Gastroesophageal sphincter (tissue), 4 donors: ENCODE measurements at places on chromosomes 3 and 15. TPM values are rescaled to one million over a fixed set of nuclear protein-coding genes. Genes with fewer than 3 reads are reported as not detected.

DNA sequence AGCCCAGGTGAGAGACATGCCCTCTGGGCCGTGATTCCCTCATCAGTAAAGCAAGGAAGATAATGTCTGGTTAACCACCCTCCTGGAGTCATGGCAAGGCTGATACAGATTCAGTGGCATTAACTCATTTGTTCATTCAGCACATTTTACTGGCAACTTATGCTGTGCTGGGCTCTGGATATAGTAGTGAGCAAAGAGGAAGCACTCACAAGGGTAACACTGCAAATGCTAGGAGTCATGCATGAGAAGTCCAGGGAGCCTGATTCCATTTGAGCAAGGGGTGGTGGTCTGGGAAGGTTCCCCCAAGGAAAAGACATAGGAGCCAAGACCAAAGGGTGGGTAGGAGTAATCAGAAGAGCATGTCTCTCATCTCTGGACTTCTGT lies 50.2 kb downstream of the SMAD3 start:
- no peak overlapping the region for H3K4me3 ChIP-seq
- no peak overlapping the region for H3K27ac ChIP-seq
- no peak for ATAC-seq
- peaks cover 48% of the 10 kb centered on the region for H3K4me1 ChIP-seq
- H3K27me3 ChIP-seq: no peaks in the 10 kb centered on the region
- H3K36me3 ChIP-seq: no peaks in the 10 kb centered on the region

DNA sequence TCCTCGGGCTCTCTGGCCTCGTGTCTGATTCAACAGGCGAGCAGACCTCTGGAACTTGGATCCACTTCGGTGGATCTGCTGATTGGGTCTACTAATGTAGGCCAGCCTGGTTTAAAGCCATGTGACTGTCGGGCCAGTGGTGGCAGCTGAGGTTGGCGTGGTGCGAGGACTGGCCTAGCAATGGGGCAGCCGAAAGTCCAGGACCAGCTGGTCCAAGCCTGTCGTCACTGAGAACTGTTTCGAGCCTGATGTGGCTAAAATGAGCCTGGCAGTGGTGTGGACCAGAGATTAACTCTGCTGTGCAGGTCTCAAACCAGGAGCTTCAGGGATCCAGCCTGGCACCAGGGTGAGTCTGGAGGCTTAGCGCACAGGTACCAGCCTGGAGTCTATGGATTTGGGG lies 56.4 kb upstream of the ROBO1 start:
- no peak for ATAC-seq
- no peaks in the 10 kb centered on the region for H3K27me3 ChIP-seq
- H3K4me1 ChIP-seq: no peaks in the 10 kb centered on the region
- H3K4me3 ChIP-seq: no peak overlapping the region
- H3K36me3 ChIP-seq: no peaks in the 10 kb centered on the region

DNA sequence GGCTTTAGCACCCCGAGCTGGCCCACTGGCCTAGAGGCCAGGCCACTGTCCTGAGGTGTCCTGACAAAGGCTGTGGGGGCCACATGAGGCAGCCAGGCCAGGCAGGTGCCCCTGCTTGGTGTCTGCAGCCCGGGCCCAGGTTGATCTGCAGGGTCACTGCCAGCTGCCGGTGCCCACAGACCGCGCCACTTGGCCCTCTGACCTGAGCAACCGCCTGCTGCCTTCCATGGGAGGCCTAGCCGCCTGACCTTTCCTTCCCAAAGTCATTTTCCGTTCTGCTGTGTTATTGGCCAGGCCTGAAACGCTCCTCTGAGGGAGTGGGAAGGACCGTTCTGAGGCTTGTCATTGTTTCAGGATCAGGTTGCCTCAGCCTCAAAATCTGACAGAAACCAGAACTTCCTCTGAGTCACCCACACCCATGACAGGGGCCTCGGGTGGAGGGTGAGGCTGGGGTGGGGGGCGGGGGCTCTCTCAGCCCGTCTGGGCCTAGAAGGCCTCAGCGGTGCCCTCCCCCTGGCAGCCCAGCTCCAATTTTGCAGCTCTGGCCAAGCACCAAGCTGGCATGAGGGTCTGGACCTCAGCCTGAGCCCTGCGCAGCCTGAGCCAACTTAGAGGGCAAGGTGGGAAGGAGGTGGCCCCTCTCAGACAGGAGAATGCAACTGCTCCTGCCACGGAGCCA lies 140.7 kb upstream of the MEF2A start:
- H3K27me3 ChIP-seq: no peaks in the 10 kb centered on the region
- H3K4me1 ChIP-seq: peaks cover 22% of the 10 kb centered on the region
- peak; percentile 86 for ATAC-seq
- H3K27ac ChIP-seq: no peak overlapping the region

DNA sequence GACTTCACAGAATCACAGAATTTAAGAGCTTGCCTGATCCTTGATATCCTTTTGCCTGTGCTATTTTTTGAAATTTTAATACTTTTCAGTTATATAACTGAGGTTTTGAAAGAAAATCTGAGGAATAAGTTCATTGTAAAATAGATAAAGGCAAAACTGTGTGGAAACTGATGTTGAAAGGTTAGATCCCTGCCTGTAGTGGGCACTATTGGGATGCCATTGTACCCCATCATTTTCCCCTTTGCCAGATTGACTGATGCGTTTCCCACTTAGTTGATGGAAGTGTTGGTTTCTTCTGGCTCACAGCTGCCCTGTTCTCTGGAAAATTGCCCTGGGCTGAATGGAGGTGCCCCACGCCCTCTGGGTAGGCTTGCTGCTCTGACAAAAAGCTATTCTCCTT lies 387.9 kb downstream of the RBMS3 start:
- no peaks in the 10 kb centered on the region for H3K36me3 ChIP-seq
- no peaks in the 10 kb centered on the region for H3K27me3 ChIP-seq
- H3K27ac ChIP-seq: no peak overlapping the region
- no peaks in the 10 kb centered on the region for H3K4me1 ChIP-seq
- no peak overlapping the region for H3K4me3 ChIP-seq
- no peak for ATAC-seq

POLQ gene
- 0.25 TPM for total RNA-seq

DNA sequence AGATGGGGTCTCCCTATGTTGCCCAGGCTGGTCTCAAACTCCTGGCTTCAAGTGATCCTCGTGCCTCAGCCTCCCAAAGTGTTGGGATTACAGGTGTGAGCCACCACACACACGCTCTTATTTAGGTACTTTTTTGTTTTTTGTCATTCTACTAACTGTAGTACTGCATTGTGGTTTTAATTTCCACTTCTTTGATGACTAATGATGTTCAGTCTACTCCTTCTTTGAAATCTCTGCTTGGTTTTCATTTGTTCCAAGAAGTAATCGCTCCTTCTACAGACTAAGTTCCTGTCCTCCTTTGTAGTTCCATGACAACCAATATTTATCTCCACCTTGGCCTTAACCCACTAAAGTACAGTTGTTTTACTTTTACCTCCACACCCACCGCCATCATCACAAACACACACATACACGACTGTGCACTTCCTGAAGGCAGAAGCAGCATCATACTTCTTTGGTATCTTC lies 529 bp upstream of the DLEC1 start:
- H3K36me3 ChIP-seq: no peaks in the 10 kb centered on the region
- H3K27ac ChIP-seq: no peak overlapping the region
- ATAC-seq: no peak
- H3K4me1 ChIP-seq: peaks cover 12% of the 10 kb centered on the region
- no peaks in the 10 kb centered on the region for H3K27me3 ChIP-seq

SLC22A13 gene
- 0.16 TPM for total RNA-seq

ARGFX gene
- not detected for total RNA-seq
